Activated T-helper 2 cell treated with anti-CD3 and anti-CD28 coated beads, Interferon-gamma antibody, Interleukin-2, Interleukin-4, amounts not matched to agents 10 μg/mL and 5 μg/mL and 100 μg/mL, durations not matched to agents 14 hours and 24 hours and 36 hours (primary cell): ENCODE measurements at places on chromosomes 4 and X.

GRCh38 chr4:163611784-163612445, 117.4 kb downstream of the TMA16 start:
- no peaks in the 10 kb centered on the region for H3K27me3 ChIP-seq
- H3K4me3 ChIP-seq = no peak overlapping the region
- H3K27ac ChIP-seq = no peak overlapping the region
- DNase-seq = no peak

GRCh38 chrX:41733939-41734338, 10.0 kb downstream of the GPR82 start:
- no peaks in the 10 kb centered on the region for H3K36me3 ChIP-seq
- no peaks in the 10 kb centered on the region for H3K27me3 ChIP-seq
- H3K27ac ChIP-seq = peak overlapping the region; percentile 89
- DNase-seq = no peak
- H3K4me3 ChIP-seq = peak overlapping the region; percentile 26

GRCh38 chr4:85209161-85209560, 242.7 kb upstream of the WDFY3 start:
- H3K27me3 ChIP-seq = no peaks in the 10 kb centered on the region
- no peak for DNase-seq
- H3K36me3 ChIP-seq = no peaks in the 10 kb centered on the region
- no peaks in the 10 kb centered on the region for H3K4me1 ChIP-seq

DNA sequence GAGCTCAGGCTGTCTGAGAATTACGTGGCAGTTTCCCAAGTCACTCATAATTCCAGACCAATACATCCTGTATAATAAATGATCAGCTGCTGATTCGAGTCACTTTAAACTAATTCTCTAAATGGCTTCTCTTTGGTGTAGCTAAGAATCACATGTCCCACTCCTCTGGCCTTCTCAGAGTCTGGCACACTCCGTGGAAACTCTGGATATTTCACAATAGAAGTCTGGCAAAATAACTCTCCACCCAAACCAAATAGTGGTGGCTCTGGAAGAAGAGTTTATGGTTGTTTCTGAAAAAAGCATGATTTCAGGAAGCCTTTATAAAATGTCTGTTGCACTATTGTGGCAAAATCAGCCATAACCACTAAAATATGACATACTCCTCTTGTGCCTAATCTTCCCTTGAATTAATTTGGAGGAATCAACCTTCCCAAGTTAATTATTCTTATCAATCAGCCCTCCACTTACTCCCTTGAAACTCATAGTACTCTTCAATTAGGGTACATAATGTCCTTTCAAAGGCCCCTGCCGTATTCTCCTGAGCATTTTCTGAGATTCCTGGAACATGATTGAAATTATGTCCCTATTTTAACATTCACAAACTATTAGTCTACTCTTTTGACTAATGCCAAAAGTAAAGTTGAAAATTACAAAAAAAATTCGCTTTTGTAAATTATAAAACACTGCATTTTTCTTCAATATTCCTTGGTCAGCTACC, 991.6 kb downstream of the FAT4 start:
- H3K27me3 ChIP-seq = no peaks in the 10 kb centered on the region
- no peaks in the 10 kb centered on the region for H3K4me1 ChIP-seq
- H3K4me3 ChIP-seq = no peak overlapping the region
- no peak overlapping the region for H3K27ac ChIP-seq

DNA sequence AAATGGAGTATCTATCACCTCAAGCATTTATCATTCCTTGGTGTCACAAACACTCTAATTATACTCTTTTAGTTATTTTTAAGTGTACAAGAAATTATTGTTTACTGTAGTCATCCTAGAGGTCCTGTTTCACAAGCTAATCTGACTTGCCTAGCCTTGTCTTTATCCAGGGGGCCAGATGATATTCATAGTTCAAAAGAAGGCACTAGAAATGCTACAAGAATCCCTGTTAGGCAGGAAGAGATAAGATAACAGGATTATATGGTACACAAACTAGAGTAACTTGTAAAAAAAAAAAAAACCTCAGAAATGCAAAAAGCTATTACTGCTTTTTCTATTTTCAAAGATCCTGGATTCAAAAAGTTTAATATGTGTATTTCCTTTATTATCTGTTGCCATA, 95.8 kb downstream of the MBNL3 start:
- H3K4me1 ChIP-seq = no peaks in the 10 kb centered on the region
